Activated naive CD4-positive, alpha-beta T cell treated with anti-CD3 and anti-CD28 coated beads, Interleukin-2, amount 10 ng/mL, durations not matched to agents 7 days and 5 days (primary cell): ENCODE measurements at places on chromosomes 11 and 22.

GRCh38 chr11:126655807-126656128 is 300.3 kb downstream of the ST3GAL4 start:
- no peak for DNase-seq

GRCh38 chr11:129815596-129816461 is at the start of gene TMEM45B:
TSS of gene TMEM45B (plus strand) at chr11:129815848. CDS start at chr11:129852483, 36,635 bp downstream.
- DNase-seq, result peak; percentile 53

DNA sequence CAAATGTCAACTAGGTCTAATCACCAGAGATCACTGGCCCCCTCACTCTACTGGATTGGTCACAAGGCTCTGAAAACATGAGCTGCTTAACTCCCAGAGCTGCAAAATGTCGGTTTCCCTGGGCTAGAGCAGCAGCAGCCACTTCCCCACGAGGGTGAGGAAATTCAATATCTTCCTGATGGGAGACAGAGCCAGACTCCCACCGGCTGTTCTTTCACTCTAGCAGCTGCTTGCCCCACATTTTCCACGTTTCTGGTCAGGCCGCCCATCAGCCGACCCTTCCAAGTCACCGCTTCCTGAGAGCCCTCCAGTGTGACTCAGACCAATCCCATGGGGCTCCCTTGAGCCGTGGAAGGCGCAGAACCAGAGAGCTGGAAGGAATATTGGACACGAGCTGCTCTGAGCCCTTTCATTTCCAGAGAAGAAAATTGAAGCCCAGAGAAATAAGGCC is 227.0 kb downstream of the ADAMTS15 start:
- DNase-seq, result no peak

DNA sequence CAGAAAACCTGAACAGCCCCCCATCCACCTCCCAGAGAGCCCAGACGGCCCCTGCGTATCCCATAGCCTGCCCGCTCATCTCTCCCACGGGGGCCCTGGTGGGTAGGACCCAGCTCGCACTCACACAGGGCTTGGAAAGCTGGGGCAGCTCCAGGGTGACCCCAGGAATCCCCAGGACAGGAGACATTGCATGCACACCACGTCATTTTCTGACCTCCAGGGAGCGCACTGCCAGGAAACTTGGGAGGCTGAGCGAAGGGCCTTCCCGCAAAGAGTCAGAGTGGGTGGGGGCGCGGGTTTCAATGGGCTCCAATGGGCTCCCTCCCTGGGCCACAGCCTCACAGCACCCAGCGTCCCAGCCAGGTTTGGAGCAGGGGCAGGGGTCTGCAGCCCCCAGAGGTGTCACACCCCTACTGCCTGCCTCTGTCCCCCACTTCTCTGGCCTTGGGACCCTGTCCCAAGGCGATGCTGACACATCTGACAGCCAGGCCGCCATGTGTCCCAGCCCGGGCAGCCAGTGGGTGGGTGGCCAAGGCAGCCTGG is 8.2 kb upstream of the SYT8 start:
- no peak for DNase-seq

GRCh38 chr11:17744151-17744940 is 9.8 kb downstream of the KCNC1 start:
- DNase-seq, result peak; percentile 8

GRCh38 chr11:100188137-100188783 is 498.8 kb upstream of the ARHGAP42 start:
- no peak for DNase-seq

DNA sequence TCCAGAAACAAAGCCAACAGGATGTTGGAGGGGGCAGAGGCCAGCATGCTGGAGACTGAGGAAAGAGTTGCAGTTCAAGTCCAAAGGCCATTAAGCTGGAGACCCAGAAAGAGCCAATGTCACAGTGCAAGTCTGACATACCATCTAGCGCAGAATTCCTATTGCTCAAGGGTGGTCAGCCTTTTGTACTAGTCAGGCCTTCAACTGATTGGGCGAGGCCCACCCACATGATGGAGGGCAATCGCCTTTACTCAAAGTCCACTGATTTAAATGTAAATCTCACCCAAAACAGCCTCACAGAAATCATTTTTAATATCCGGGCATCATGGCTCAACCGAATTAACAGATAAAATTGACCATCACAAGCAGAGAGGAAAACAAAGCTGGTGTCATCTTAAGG is 113.9 kb downstream of the RCN1 start:
- DNase-seq, result no peak

DNA sequence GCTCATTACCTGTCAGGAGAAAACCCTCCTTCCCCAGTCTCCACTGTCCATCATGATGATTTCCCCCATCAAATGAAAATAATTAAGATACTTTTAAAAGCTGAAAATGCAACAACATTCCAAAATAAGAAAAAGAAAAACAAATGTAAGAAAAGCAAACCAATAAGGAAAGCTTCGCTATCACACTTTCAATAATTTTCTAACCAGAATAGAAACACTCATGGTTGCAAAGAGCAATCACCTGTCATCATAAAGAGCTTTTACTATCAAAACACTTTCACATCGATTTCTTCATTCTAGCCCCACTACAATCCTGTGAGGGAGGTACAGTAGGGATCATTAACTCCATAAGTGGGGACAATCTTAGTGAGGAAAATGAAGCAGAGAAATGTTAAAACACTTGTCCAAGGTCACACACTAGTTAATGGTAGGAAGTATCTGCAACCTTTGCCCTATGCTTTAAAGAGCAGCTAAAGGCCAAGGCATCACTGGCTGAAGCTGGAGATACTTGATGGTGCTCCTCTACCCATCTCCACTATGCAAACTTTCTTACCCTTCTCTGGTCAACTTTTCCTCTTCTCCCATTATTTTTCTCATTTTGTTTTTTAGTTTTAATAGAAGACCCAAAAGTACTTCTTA is 2.6 kb downstream of the RBM4B start:
- no peak for DNase-seq

- no peak for DNase-seq
Measured at GRCh38 chr11:126469311-126469710, 113.8 kb downstream of the ST3GAL4 start.

DNA sequence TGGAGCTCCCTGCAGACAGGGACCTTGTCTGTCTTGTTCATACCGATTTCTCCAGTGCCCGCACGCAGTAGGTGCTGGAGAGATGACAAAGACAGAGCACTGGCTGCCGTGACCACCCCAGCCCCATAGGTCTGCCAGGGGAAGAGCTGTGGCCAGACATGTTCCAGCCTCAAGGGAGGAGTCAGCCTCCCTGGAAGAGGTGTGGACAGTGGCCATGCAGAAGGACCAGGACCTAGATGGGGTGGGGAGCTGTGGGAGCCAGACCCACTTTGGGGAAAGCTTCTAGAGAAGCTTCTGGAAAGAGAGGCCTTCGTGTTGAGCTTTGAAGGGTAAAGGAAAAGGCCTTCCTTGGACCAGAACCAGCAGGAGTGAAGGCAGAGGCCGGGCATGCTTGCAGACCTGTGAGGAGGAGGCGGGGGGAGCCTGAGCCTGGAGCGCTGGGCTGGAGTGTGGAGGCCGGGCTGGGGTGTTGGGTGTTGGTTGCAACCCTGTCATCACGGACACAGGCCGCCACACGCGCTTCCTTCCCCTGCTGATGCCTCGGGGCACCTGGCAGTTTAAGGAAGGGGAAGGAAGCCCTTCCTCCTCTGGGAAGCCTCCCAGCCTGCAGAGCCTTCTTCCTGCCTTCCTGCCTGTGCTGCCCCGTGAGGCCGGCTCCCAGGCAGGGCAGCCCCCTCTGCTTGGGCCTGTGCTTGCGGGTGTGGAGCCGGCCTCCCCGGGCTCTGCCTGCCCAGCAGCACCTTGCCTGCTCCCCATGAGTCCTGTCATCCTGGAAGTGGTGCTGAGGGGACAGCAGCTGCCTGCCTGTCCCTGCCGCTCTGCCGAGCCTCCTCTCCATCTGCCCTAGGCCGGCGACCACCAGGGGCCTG is 12.3 kb downstream of the RELT start:
- DNase-seq, result no peak

DNA sequence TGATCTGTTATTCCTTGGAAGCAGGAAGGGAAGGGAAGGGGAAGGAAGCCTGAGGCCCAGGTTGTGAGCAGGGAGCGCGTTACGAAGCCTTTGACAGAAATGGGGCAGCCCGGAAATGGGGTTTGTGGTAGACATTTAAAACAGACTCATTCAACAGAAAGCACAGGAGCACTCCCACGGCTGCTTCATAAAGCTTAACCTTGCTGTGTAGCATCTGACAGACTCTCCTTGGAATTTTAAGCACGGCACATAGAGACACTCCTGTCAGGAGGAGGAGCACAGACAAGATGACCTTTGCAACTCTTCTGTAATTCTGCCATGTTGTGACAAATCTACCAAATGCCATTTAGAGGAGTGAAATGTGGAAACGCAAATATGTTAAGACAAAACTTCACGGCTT is 131.6 kb downstream of the FBXO7 start:
- DNase-seq, result no peak

- DNase-seq, result no peak
Measured at GRCh38 chr22:17548010-17548755, 15.1 kb upstream of the SLC25A18 start.

GRCh38 chr22:41768430-41768829 is 32.0 kb upstream of the CCDC134 start:
- no peak for DNase-seq

DNA sequence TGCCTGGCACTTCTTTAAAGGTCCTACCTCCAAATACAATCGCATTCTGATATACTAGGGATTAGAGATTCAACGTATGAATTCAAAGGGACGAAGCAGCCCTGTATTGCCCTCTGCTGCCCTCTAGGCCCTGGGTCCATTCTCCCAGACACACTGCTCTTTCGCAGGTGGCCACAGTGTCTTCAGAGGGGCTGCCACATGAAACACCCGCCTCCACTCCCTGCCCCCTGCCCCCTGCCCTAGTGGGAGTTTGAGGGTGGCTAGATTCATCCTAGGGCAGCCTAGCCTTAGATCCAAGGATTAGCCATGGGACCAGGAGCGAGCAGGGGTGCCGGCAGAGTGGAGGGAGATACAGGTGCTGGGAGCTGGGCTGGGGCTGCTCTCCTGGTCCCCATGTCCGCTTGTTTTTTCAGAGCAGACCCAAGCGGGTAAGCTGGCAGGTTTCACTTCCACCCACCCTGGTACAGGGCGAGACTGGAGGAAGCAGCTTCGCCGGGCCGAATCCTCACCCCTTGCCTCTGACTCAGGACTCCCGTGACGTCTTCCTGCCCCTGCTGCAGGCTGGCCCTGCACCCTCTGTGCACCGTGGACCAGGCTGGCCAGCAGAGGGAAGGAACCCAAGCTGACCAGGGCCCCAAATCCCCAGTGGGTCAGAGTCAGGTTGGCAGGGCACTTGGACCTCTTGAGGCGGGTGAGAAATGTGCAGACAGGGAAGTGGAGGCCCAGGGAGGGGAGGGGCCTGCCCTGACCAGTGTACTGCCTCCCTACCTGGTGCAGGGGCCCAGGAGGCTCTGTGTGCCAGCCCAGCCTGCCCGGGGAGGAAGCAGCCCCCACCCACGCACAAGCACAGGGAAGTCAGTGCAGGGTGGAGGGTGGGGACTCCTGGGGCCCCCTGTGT is 28.4 kb upstream of the HMOX1 start:
- DNase-seq, result peak; percentile 58
